ENCODE measurements at places on chromosomes 6 and 20.

- no peak for DNase-seq
These were observed 207.9 kb downstream of the CLVS2 start for GRCh38 chr6:123203928-123204327.

DNA sequence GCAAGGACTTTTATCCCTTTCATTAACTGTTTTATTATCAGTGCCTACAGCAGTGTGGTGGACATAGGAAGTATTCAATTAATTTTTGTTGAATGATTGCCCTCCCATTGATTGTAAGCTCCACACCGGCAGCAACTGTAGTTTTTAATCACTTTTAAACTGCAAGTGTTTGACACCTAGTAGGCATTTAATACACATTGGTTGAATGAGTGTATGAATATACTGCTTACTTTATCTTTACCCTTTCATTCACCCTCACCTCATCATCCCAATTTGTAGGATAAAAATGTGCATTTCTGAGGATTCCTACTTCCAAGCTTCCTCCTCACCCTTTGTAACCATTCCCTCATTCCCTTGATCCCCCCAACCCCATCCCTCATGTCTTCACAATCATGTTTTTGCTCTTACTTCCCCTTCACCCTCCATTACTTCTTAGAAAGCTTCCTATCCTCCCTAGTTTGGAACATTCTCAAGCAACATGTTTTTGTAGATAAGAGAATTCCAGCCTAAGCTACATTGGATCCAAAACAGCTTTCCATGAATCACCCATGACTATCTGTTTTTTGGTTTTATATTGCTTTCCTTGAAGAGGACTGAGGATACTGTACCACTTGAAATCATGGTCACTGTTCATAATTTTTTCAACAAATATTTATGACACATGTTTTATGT lies 955 bp upstream of the SLC26A8 start:
- no peak for DNase-seq

DNA sequence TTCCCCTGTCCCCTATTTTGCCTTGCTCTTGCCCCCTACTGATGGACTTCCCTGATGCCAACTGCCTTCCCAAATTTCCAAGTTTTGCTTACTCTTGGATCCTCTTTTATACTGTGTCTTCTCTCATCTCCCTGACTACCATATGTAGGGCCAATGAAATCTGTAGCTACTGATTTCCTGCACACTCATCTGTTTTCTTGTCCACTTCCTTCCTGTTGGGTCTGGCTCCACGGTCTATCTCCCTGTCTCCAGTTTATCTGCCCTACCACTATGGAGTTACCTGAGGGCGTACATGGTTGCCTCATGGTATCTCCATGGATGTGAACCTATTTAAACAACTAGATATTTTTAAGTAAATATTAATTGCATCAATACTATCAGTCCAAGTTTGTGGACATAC lies 140.3 kb upstream of the MCHR2 start:
- DNase-seq: no peak

DNA sequence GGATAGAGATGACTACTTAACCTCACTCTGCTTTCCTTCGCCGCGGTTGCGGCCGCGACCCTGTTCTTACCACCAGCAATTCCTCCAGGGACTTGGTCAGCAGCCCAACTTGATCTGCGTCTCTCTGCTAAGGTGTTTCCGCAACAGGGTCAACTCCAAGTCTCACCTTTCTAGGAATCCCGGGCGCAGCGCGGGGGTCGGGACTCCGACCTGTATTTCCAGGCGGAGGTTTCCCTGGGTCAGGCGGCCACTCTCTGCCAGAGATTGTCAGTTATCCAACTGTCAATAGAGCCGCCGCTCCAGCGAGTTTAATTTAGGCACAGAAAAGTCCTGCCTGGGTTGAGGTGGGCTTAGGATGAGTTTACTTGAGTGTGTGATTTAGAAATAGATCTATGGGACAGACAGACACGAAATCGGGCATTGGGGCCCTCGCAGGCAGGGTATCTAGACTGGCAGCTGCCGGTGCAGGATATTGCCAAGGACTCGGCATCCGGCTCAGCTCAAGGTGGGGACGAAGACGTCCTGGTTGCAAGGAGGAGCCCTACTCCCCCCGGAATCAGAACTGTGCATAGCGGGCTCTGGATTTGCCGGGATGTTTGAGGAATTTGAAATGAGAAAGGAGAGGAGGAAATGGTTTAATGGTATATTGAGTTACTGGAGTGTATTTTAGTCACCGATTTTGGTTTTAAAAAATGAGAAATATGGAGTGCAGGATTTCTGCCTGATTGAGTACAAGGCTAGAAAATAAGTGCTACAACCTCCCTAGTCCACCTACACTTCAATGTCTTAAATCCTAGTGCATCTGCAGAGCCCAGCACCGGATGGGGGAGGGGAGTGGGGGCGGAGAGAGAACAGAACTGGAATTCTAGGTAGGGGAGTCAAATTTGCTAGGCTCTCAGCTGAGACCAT lies 23.7 kb downstream of the POM121L2 start:
- no peak for DNase-seq

- no peak for DNase-seq
These were observed 601.9 kb upstream of the JAG1 start for GRCh38 chr20:11275740-11276139.

DNA sequence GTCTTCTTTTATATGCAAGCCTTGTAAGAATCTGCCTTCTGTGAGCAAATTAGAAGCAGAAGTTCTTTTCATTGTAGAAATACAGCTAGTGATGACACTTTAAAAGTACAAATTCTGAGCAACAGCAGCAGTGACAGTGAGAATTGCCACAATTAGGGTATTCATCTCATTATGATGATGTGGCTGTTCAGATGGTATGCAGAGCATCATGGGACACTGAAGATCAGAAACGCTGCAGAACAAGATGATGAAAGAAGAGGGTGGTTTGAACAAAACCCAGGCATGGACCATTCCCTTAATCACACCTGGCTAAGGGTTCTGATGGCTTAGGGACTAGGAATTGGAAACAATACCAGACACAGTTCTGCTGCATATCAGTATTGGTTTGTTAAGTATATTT lies 312.7 kb upstream of the TBX18 start:
- DNase-seq: no peak

GRCh38 chr6:93927731-93928130 lies 508.4 kb upstream of the EPHA7 start:
- no peak for DNase-seq

DNA sequence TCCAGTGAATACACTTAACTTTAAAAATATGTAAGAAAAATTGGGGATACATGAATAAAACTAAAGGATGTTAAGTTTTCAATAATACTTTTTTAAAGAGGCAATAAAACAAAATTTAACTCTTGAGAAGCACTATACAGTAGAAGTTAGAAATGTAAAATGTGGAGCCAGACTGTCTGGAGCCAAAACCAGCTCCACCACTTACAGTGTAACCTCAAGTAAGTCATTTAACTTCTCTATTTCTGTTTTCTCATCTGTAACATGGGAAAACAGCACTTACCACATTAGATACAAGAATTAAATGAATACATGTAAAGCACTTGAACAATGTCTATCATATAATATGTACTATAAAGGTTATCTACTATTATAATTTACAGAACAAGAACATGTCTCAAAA lies 6.7 kb downstream of the ATG5 start:
- no peak for DNase-seq

DNA sequence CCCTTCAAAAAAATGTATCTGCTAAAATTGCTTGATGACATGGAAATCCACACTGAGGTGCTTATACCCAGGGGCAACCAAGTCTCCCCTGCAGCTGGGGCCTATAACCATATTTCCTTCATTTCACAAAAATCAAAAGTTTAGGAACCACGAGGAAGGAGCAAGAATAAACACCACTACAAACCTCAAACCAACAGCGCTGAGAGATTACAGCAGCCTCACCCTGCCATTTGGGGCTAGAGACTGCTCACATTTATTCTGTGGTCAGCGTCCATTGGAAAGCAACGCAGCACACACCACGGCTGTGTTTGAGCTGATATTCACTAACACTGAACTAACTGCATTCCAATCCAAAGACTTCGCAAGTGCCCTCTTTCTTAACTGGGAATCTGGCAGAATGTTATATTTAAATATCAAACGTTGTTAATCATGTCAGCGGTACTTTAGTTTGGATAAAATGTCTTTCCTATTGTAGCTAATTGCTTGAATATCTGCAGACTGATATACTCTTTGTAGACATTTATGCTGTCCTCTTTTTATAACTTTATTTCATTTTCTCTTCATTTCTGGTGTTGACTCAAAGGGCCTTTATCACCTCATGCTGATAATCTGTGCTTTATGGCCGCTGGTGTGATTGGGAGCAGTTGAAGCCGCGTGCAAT lies 94.6 kb downstream of the FOXA2 start:
- DNase-seq: no peak

DNA sequence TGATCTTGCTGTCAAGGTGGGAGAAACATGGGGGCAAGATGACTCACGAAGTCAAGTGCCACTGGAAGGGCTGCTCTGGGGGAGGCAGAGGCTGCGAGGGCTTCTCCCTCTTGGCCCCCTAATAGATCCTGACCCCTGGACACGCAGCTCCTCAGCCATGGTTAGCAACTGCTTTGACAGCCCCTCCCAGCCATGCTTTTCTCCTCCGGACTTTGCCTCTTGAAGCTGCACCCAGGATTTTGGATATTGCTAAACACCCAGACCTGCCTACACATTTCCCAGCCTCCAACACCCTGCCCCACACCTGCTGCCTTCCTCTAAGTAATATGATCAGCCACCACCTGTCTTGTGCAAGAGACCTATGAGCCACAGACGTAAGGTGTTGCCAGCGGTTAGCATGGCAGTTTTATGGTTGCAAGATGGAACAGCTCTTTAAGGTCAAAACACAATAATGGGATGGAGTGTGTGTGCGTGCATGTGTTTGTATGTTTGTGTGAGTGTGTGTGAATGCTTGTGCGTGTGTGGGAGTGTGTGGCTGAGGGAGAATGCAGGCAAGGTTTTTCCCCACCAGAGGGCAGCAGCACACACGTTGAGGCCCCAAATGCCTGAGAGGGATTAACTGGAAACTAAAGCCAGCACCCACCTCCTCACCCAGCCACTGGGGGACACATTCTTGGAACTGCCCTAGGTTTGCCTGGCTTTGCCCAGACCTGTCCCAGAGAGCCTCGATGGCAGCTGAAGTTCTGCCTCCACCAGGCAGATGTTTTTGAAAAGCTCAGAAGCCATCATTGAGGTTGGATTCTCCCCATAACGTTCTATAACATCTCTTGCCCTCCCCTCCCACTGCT lies 2.5 kb downstream of the IP6K3 start:
- DNase-seq: peak; percentile 81

DNA sequence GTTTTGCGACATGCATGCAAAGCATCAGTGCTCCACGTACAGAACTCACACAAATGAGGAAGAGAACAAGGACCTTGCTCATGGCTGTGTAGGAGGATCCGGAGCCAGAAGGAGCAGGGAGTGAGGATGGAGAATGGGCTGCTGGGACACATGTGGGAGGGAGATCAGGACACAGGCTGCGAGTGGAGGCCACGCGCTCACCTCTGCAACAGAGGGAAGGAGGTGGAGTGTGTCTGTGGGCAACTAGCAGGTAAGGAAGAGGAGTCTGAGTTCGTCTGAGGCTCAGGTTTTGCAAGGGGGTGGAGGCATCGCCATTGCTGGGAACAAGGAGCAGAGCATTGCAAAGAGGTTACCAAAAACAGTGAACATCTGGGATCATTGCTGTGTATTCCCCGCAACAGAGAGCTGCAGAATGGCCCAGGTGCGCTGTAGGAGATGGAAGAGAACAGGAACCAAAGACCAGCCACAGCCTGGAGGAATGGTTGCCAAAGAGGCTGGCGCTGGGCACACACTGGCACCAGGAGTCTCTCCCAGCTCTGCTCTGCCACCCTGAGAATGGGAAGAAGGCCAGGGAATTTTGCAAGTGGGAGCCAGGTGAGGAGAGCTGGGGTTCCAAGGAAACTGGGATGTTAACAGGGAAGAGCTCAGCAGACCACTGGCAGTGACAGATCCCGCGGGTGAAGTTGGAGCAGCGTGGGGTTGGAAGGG lies 90.0 kb upstream of the RPS6KA2 start:
- DNase-seq: no peak

DNA sequence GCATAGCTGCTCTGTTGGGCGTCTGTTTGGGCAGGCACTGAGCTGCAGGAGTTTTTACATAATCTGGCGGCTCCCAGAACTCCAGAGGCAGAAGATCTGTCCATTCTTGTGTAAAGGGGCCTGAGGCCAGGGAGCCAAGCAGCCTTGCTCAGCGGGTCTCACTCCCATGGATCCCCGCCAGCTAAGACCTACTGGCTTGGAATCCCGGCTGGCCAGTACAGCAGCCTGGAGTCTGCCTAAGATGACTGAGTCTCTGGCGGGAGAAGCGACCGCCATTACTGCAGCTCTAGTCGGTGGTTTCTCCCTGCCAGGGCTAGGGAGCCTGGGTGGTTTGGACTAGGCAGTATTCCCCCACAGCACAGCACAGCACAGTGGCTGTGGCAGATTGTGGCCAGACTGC lies 268.4 kb upstream of the SYNCRIP start:
- no peak for DNase-seq

DNA sequence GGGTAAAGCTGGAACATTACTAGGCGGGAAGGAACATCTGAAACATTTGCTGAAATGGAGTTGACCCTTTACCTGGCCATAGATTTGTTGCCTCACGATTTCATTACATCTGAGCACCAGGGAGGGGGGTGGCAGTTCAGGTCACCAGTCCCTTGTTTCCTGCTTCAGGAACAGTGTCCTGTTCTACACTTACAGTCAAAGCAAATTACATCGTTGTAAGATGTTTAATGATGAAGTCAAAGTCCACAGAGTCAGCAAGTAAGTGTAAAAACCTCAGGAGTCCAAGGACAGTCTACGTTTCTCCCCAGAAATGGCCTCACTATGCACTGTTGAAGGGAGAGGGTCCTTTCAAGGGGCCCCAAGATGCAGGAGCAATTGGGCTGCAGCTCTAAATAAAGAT lies 8.9 kb upstream of the MICB start:
- no peak for DNase-seq

- no peak for DNase-seq
These were observed 151.1 kb upstream of the B3GAT2 start for GRCh38 chr6:71107911-71108420.

DNA sequence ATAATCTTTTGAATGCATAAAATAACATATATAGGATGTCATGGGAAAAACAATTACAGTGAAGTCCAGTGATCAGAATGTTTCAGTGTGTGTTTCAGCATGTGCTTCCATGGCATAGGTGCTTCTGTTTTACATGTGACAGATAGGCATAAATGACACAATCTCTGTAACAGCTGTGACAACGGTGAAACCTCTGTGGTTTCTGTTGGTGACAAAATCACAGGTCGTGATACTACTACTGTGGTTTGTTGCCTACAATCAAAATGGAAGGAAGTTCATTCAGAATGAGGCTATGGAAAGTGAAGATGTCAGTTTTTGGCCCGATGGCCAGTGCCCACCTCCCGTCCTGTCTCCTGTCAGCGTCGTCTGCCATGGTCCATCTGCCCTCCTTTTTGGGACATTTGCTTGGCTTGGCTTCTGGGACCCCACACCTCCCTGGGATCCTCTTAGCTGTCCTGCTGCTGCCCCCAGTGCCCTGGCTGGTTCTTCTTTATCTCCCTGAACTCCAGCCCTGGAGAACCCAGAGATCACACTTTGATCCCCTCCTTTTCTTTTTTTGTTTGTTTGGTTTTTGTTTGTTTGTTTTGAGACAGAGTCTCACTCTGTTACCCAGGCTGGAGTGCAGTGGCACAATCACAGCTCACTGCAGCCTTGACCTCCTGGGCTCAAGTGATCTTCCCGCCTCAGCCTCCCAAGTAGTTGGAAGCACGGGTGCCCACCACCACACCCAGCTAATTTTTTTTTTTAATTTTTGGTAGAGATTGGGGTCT lies 79.3 kb upstream of the NAA20 start:
- DNase-seq: peak; percentile 45
